Vagina (tissue), 2 donors: ENCODE measurements at places on chromosomes 13 and 19.

DNA sequence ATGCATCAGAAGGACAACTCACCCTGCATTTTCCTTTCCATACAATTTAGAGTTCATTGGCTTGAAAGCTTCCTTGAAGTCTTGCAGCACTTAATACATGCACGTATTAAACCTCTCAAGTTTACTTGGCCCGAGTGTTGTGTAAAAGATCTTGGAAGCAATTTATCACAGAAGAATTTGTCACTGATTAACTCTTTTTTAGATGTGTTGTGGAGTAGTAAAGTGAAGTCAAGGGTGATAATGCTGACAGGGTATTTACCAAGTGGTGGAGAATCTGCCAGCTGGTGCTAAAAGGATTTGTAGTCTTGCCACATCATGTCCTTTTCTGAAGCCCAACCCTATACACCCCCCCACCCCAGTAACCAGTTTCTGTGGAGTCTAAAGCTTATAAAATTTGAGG lies 421.0 kb upstream of the MIR17HG start:
- DNase-seq: no peak

GRCh38 chr19:19775891-19776205 lies 42.9 kb upstream of the ZNF14 start:
- no peak for DNase-seq

DNA sequence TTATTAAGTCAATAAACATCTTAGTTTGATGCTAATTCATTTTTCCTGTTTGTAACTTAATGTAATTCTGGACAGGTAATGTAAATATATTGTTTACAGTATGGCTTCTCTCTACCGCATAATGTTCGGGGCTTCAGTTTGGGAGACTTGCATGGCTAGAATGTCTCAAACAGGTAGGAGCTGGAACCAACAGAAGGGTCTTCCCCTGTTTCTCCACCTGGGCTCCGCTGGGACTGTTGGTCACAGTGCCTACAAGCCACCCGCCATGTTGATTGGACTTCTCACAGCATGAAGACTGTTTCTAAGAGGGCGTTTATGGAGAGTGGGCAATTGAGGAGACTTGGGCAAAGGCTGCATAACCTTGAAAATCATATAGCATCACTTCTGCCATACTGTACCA lies 148.6 kb downstream of the UFM1 start:
- no peak for DNase-seq

DNA sequence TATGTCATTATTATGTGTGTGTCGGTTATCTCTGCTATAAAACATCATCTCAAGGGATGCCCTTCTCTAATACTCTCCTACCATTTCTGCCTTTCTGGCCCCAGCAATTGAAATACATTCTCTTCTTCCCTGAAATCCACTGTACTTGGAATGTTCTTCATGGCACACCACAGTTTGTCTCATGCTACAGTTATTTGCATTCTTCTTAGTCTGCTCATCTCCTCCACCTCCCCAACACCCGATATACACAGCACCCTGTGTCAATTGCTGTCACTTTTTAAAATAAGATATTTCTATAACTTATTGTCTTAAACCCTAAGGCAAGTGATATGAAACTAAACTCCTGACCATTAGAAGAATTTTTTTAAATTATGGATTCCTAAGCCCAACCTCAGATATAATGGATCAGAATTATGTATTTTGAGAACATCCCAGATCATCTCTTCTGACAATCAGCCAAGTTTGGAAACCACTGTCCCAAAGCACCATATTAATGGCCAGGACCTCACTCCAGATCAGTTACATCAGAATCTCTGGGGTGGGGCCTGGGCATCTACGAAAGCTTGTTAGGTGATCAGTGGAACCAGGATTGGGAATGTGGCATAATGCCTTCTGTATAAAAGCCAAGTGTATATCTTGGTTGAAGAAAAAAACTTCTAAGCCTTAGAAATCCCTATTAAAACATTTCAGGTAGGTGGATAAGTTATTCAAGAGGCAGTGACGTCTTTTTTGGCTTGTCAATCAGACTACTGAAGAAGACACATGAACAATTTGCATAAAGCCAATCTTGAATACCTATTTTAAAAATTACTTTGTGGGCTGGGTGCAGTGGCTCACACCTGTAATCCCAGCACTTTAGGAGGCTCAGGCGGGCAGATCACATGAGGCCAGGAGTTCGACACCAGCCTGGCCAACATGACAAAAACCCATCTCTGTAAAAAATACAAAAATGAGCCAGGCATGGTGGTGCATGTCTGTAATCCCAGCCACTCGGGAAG lies 30.0 kb upstream of the KBTBD7 start:
- DNase-seq: no peak

DNA sequence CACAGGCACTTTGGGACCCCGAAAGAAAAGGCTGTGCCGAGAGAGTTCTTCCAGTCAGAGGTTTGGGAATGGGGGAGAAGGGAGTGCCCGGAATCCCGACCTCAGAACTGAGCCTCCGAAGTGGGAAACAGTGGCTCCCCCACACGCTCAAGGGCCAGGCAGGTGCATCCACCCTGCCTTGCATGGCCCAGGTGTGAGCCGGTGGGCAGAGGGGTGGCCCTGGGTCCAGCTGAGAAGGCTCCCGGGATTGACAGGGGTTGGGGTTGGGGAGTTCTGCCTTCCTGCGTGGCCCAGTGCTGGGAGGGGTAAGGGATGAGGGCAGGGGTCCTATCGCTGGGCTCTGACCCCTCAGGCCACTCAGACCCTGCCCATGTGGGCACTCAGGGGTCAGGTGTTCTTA lies 163.5 kb upstream of the TUBA3C start:
- DNase-seq: no peak

- DNase-seq: no peak
Observed at GRCh38 chr13:77513719-77514335, 21.7 kb upstream of the SCEL start.

- no peak for DNase-seq
Observed at GRCh38 chr13:71964491-71965100, 97.6 kb upstream of the DACH1 start.

- DNase-seq: no peak
Observed at GRCh38 chr19:50368649-50369570, 3.5 kb upstream of the NAPSA start.

DNA sequence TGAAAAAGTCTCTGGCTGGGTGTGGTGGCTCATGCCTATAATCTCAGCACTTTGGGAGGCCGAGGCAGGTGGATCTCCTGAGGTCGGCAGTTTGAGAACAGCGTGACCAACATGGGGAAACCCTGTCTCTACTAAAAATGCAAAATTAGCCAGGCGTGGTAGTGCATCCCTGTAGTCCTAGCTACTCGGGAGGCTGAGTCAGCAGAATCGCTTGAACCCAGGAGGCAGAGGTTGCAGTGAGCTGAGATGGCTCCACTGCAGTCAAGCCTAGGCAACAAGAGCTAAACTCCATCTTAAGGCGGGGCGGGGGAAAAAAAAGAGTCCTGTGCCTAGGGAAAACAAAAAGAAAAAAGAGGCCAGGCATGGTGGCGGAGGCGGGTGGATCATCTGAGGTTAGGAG lies 2.2 kb downstream of the ZNF43 start:
- no peak for DNase-seq

DNA sequence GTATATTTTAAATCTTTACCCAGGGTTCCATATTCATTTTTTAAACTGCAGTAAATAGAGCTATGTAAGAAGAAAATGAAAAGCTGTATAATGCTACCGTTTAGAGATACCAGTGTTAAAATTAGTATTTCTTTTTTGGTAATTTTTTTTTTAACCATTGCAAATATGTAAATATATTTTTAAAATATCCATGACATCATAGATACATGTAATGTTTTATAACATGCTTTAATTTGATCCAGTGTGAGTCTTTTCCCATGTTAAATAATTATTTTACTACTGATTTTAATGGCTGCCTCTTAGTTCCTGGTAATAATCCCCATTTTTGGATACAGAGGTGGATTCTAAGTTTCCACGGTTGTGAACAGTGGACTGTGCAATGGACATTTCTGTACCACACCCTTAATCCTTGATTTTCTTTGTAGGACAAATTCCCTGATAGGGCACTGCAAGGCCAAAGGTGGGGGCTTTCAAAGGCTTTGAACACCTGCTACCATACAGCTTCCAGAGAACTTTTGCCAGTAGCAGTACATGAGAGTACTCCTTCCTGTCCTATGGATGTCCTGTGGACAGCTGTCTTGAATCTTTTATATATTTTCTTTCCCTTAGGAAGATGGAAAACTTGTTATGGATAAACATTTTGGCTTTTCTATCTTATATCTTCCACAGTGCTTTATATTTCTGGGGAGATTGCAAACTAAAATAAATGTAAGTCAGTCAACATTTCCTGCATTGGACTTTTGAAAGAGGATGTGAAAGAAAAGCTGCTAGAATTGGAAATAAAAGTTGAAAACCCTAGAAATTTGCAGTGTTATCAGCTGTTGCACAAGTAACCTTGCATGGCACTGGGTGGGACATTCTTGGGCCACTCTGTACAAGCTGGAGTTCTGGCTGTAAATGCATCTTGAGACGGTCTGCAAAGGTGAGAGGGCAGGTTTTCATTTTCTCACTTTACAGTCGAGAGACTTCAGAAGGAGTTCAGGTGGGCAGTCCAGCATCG lies 46.8 kb downstream of the ARHGEF7 start:
- DNase-seq: no peak

DNA sequence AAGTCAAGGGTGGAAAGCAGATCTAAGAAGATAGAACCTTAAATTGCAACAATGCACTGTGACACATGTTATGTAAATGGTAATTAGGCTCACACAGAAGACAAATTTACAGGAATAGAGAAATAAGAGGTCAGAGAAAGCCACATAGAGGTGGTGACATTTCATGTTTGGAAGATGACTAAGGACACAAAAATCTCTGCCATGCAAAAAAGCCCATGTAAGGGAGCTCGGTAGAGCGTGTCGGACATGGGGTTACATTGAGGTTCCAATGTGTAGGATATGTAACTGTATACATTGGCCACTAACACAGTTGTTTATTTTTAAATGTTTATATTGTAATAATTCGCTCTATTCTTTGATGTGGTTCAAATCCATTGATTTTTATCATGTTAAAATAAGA lies 33.7 kb downstream of the SUGT1 start:
- no peak for DNase-seq

DNA sequence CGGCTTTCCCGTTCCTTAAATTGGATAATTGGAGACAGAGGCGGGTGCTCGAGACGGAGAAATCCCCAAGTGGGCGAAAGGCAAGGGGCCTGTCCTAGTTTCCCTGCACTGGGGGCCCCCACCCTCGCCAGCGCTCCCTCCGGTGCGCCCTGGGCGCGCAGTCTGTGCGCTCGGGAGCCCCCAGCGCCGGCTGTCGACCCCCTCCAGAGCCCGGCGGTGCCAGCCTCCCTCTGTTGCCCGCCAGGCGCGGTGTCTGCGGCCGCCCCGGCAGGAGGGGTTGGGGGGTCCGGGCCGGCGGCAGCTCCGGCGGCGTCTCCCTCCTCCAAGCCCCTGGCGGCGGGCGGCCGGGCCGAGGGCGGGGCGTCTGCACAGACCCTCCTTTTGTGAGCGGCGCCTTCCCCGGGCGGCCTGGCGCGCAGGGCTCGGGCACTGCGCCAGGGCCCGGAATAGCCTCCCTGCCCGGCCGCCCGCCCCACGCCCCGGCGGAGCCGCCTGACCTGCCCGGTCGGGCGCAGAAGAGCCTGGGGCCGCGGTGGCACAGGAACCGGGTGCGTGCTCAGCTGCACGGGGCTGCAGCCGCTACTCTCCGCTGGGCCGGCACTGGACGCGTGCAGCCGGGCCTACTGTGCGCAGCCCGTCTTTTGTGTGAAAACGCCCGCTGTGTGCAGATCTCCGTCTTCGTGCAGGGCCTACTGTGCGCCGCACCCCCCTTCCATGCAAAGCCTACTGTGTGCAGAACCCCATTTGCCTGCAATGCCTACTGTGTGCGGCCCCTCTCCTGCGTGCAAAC lies 13.2 kb downstream of the GADD45B start:
- no peak for DNase-seq

DNA sequence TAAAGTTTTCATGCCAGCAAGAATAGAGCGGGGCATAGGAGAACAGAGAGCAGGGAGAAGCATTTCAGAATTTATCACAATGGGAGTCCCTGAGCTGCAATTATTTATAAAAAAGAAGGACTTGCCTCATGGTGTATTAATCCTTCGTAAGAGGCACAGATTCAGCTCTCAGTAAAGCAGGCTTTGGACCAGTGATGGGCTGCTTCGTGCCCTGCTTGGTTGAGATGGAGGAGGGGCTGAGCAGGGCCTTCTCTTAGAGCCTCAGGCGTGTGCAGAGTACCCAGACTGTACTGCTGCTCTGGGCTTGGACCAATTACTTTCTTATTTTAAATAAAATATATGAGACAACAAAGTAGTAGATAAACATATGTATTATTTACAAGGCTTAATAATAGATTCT lies 265.7 kb upstream of the SLC10A2 start:
- no peak for DNase-seq

- DNase-seq: no peak
Observed at GRCh38 chr19:1847684-1848398, 442 bp downstream of the REXO1 start.

GRCh38 chr19:2538096-2538757 lies 62.3 kb downstream of the GADD45B start:
- no peak for DNase-seq

DNA sequence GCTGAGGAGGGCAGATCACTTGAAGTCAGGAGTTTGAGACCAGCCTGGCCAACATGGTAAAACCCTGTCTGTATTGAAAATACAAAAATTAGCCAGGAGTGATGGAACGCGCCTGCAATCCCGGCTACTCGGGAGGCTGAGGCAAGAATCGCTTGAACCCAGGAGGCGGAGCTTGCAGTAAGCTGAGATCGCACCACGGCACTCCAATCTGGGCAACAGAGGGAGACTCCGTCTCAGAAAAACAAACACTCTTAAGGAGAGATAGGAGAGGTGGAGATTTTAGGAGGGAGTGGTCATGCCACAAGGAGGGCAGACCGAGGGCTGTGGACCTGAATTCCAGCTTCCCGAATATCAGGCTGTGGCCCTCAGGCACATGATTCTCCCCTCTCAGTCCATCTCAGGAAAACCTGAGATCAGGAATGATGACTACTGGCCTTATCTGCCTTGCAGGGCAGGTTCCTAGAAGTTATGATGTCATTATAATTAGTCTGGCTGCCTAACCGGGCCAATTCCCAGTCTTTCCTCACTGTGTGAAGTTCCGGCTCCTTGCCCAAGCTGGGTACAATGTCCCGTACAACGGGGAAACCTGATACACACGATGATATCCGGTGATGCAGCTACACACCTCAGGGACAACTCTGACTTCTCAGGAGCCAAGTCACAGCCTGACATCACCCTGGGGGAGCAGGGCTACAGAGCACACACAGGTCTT lies 2.5 kb downstream of the SLC35E1 start:
- DNase-seq: no peak

- DNase-seq: no peak
Observed at GRCh38 chr13:99486996-99487395, 14.3 kb upstream of the TM9SF2 start.

DNA sequence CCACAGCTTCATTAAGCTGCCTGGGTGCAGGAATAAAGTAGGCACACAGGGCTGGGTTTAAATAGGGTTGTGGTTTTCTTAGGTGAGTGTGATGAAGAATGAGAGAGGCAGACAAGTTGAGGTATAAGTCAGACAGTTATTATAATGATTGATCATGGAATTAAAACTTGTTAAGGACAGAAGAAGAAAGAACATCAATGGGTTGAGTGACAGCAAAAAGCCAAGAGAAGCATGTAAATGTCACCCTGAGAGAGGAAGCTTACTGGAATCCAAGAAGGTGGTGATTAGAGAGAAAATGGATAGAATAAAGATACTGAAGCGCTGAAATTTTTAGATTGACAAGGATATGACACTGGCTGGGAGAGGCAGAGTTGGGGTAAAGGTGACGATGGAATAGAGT lies 325.2 kb upstream of the SLITRK1 start:
- DNase-seq: no peak
